ENCODE measurements at places on chromosomes 1 and 21.
A peak's percentile ranks its signal among the peaks of the same experiment; 100 is the strongest.

DNA sequence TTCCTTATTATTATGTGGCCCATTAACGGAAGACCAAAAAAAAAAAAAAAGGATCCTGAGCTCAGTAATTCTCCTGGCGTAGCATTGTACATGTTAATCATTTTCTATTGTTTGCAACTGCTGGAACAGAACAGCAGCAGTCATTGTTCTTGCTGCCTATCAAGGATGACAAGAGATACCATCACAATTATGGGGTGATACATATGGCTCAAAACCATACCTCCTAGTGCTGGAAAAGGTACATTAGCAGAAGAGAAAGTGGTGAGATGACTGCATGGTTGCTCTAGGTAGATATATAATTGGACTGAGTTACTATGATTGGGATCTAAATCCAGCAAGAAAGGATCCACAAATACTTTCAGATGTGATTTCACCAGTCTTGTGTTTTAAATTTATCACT lies 13.3 kb upstream of the TLR5 start:
- no peak for DNase-seq

GRCh38 chr1:155529929-155530328 lies 32.7 kb downstream of the ASH1L start:
- DNase-seq, result no peak

DNA sequence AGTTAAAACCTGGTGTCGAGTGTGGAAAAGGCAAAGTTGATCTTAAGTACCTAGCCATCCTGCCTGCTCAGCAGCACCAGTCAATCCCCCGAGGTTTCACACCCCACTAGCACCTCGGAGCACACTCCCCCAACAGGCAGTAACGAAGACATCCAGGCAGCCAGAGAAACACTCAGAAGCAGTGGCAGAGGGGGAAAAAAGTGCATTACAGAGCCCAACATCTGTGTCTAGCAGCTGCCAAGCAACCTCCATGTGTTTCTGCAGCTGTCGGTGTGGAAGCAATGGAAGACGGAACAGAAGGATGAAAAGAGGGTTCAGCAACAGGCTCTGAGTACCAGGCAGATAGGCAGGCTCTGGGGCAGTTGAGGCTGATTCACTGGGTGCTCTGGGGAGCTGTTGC lies 73.4 kb upstream of the PROX1 start:
- no peak for DNase-seq

GRCh38 chr1:11037740-11038182 lies 9.3 kb downstream of the MASP2 start:
- peak; percentile 86 for DNase-seq

DNA sequence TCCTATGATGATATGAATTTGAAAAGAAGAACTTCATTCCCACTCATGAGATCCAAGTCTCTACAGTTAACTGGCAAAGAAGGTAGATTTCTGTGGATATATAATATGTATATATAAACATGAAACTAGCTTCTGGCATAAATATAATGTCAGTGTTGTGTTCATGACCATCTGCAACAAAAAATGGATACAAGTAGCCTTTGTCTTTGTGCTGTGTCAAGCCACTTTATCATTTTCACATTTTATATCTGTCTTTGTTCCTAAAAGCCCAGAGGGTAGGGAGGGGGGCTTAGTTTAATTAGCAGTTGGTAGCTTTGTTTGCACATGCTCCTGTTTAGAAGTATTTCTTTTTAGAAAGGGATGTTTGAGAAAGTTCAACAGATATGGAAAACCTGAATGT lies 56.2 kb upstream of the FASLG start:
- DNase-seq, result no peak
